ENCODE measurements at places on chromosomes 2 and 18.

GRCh38 chr18:63346480-63347183 is 20.4 kb downstream of the KDSR start:
- no peak for DNase-seq

GRCh38 chr2:54979321-54980044 is 70.8 kb downstream of the RTN4 start:
- no peak for DNase-seq

GRCh38 chr2:47193607-47194006 is 38.5 kb upstream of the STPG4 start:
- DNase-seq: no peak

DNA sequence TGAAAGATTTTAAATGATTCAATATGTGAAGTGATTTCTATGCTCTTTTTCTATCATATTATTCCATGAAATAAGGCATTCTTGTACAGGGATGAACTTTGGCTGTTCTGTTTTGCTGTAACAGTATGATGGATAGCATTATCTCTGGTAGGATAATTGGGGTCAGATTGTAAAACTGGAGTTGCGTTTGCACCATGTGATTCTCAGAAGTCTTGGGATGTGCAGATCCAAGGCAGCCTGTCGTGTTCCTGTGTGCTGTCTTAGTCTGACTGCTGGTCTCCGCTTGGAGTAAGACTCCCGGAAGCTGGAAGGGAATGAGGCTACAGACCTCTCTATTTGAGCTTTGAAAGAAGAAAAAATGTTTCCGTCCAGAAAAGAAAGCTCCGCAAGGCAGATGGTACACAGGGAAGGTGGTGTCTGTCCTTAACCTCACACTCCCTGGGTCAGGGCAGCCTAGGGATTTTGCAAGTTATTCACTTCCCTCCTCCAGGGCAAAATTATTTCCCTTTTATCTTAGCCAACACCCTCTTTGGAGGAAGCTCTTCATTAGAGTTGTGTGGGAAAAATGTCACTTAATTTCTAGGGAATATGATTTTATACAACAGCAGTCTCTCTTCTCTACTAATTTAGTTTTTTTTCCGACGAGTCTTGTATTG is 250.6 kb downstream of the PTPRM start:
- no peak for DNase-seq

DNA sequence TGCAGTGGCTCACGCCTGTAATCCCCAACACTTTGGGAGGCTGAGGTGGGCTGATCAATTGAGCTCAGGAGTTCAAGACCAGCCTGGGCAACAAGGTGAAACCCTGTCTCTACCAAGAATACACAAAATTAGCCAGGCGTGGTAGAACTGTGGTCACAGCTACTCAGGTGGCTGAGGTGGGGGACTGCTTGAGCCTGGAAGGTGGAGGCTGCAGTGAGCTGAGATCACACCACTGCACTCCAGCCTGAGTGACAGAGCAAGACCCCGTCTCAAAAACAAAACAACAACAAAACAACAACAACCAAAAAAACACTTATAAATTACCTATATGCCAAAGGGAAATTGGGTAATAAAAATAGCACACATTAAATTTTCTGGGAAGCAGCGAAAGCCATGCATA is 141.6 kb downstream of the HDAC4 start:
- DNase-seq: no peak

DNA sequence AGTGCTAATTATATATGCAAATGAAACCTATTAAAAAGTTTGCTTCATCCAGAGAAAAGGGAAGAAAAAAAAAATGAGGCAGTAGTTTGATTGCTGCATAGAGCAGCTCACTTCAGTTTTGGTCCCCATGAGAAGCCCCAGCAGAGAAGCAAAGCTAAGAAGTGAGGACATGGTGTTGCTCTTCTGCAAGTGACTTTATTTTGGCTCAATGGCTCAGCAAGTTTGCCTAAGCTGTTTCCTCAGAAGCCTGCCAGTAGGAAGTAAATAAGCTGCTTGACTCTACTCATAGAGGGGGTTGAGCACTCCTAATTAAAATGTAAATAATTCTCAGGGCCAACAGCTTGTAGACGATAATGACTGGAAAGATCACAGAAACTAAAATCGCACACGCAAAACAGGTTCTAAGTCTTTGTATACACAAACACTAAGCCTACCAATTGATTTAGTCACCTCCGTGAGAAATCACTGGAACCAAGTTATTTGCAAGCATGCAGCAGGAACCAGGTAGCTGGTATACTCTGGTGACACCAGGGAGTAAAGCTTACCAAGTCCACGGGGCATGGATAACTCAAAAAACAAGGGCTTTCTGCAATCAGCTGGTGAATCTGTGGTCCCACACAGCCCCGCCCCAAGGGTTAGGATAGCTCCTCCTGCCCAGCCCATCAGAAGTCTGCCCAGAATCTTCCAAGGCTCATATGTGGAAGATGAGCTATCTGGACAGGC is 39.7 kb upstream of the NABP1 start:
- DNase-seq: peak; percentile 55

GRCh38 chr2:77018219-77018618 is 504.0 kb downstream of the LRRTM4 start:
- DNase-seq: no peak

DNA sequence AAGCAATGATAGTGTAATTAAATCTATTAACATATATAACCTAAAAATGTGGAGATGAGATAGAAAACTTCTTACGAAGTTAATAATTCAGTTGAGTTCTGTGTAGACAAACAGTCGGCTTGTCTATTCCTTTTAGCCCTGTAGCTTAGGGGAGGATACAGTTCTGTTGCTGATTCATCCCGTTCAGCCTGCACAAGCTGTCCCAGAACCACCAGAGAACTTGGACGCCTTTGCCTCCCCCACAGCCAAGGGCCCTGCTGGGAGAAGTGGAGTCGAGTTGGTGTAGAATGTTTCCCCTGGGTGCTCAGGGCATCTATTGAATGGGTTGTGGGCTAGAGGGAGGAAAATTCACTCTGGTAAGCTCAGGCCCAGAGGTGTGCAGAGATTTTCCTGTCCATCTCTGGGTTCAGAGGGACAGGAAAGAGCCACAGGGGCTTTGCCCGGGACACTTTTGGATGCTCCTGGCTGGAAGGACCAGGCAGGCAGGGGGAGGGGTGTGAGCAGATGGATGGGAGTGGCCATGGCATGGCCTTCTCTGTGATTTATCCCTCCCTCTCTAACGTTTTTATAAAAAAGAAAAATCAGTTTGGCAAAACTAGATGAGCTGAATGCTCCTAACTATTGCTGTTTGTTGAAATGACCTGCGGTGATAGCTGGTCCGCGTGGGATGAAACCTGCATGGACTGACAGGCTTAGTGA is 42.8 kb upstream of the GALR1 start:
- no peak for DNase-seq

DNA sequence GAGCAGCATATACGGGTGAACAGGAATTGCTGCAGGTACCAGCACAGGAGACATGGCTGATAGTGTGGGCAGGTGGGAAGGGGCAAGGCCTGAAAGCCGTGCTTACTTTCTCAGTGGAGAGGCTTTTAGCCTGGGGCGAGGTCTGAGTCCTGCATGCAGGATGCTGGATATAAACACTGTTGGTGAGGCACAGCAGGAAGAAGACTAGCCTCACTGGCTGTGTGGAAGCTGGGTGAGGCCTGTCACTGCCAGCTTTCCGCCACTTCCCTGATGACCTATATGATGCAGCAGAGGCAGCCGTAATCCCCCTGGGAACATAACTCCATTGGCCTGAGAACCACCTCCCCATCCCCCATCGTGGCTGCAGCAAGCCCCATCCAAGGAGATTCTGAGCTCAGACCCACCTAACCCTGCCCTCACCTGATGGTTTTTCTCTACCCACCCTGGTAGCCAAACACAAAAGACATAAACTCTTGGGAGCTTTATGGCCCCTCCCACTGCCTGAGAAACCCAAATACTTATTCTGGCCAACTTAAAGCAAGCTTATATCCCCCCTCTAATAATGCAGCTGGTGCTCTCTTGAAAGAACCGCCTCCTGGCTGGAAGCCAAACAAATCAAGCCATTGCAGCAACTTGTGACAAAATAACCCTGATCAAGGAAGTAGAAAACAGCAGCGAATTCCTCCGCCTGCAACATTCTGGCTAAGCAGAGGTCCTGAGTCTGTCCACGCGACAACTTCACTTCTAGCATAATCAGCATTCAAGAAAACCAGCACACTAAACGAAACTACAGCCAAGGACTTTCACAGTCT is 54.6 kb upstream of the DSC1 start:
- DNase-seq: no peak

DNA sequence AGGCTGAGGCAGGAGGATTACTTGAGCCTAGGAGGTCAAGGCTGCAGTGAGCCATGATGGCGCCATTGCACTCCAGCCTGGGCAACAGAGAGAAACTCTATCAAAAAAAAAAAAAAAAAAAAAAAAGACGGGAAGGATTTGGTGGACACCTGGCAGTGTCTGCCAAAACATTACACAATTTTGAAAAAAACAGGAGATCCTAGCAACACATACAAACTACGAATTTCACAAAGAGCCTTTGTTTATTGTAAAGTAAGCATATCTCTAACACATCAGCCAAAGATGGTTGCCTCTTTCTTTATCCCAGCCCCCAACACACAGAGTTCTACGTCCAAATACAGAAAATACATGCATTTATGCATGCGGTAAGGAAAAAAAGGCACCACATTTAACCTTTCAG is 7.6 kb downstream of the GPR45 start:
- no peak for DNase-seq

GRCh38 chr2:46286715-46287114 is 10.5 kb upstream of the EPAS1 start:
- DNase-seq: no peak

- peak; percentile 10 for DNase-seq
Measured at GRCh38 chr2:67522148-67522547, 125.0 kb downstream of the ETAA1 start.

DNA sequence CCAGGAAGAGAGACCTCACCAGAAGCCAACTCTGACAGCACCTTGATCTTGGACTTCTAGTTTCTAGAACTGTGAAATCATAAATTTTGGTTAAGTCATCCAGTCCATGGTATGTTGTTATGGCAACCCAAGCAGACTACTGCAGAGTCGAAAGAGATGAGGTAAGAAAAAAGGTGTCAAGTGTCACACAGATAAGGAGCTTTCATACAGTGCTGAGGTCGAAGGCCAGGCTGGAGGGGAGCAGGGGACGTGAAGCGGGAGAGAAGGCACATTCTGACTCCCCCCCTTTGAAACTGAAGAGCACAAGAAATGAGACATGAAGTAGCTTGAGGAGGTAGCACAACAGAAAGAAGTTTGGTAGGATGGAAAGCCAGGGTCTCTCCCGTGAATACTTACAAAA is 110.4 kb downstream of the ALK start:
- DNase-seq: no peak

GRCh38 chr2:218166791-218167190 is at the start of gene CXCR1:
Gene CXCR1, minus strand, starts transcription at chr2:218166962. Its CDS starts 1,751 bp downstream, at chr2:218165211.
- no peak for DNase-seq
